ENCODE measurements at places on chromosomes 16 and 17. TPM values are rescaled to one million over a fixed set of nuclear protein-coding genes. Genes with fewer than 3 reads are reported as not detected.

DNA sequence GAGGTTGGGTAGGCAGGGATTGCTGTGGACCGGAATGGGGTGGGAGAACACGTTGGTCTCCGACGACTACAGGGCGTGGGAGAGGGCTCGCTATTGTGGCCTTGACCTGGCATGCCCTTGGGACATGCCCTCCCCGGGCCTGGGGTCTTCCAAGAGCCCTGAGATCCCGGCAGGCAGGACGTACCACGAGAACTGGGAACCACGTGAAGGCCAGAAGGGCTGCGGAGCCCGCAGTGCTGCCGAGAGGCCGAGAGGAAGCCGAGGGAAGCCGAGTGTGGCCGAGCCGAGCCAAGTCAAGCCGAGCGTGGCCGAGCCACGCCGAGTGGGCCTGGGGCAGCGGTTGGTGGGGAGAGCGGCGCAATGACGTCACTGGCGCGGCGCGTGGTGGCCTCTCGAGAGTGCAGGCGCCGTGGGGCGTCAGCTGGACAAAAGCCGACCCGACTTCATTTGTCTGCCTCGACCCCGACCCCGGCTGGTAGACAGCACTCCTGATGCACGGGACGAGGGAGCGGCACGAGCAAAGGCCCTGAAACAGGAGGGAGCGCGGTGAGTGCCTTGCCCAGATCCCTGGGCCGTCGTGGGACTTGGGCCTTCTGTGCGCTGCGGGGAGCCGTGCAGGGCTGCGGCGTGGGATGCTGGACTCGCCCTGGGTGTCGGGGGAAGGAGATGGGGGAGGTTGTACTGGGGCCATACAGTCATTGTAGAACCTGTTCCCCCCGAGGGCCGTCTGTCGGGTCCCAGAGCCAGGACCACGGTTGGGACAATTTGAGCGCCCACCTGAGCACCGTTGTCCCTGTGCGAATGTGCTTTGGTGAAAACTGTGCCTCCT, 6.6 kb downstream of the SOCS1 start:
- H3K4me3 ChIP-seq: no peak overlapping the region
- peaks cover 52% of the 10 kb centered on the region for H3K4me1 ChIP-seq
- peaks cover 80% of the 10 kb centered on the region for H3K36me3 ChIP-seq
- H3K27ac ChIP-seq: peak overlapping the region; percentile 51

DNA sequence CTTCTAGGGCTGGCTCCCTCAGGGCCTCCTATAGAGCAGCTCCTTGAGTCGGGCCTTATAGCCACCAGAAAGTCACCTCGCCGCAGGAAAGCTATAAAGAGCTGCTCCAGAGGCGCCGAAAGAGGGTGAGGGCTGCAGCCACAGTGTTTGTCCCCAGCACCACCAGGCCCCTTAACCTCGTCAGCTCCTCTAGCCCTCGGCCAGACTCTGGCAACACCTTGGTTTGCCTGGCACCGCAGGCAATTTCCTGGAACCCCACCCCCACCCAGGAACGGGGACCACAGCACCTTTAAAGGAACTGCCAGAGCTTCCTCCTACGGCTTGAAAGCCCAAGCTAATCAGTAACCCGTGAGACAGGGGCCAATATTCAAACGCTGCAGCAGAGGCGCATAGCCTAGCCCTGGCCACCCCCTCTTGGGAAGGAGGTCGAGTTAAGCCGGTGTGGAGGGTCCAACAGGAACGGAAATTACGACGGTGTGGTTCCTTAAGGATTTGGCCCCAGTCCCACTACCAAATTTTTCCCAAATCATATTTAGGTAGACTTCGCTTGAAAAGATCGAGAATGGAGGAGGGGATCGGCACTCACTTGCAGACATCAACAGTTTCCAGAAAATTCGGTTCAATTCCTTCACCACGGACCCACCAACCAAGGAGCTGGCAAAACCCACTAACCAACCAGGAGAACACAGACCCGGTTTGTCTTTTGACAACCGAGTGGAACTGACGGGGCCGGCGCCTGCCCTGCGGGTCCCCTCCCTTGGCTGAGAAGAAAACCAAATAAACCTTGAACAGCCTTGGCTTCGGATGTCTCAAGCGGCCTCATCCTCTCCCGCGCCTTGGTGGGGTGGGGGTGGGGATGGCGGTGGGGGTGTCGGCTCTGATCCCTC, 3.0 kb downstream of the HOXB6 start:
- H3K27me3 ChIP-seq: peaks cover 94% of the 10 kb centered on the region
- no peak overlapping the region for H3K4me3 ChIP-seq
- H3K27ac ChIP-seq: no peak overlapping the region
- H3K36me3 ChIP-seq: no peaks in the 10 kb centered on the region

DNA sequence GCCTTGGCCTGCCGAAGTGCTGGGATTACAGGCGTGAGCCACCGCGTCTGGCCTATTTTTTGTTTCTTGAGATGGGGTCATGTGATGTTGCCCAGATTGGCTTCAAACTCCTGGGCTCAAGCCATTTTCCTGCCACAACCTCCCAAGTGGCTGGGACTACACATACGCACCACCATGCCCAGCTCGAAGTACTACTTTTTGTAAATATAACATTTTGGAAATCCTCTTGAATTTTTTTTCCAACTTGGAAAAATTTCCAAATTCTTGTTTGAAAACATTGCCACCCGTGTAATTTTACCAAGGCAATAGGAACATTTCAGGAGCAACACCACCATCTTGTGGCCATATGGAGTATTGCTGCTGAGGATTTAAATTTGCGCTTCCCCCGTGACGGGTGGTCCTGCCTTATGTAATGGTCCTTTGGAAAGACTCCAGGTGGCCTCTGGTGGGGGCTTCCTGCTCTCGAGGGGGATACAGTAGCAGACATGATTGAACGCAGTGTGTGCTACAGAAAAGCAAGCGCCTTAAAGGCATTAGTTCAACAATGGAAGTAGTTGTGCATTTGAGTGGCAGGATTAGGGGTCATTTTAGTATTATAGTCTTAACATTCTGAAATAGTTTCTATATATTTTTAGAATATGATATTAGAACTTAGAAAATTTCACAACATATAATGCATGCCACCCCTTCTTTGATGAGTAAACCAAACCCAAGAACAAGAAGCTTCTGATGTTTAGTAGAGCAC, 8.0 kb downstream of the FLYWCH1 start:
- H3K36me3 ChIP-seq: peaks cover 29% of the 10 kb centered on the region
- no peak overlapping the region for H3K4me3 ChIP-seq
- peak overlapping the region; percentile 35 for H3K27ac ChIP-seq
- DNase-seq: peak; percentile 42
- no peaks in the 10 kb centered on the region for H3K27me3 ChIP-seq

The AATK gene
- 0.48 TPM for total RNA-seq

The NTN3 gene
- total RNA-seq: not detected
